ENCODE measurements at places on chromosomes 2 and 18.

GRCh38 chr2:210460322-210461227, 16.0 kb downstream of the LANCL1 start:
- H3K36me3 ChIP-seq = no peaks in the 10 kb centered on the region
- no peaks in the 10 kb centered on the region for H3K4me1 ChIP-seq

- H3K4me3 ChIP-seq = no peak overlapping the region
- no peaks in the 10 kb centered on the region for H3K27me3 ChIP-seq
- DNase-seq = no peak
- H3K27ac ChIP-seq = no peak overlapping the region
- H3K36me3 ChIP-seq = no peaks in the 10 kb centered on the region
- no peaks in the 10 kb centered on the region for H3K4me1 ChIP-seq
Measured at GRCh38 chr2:88680916-88681315, 10.6 kb upstream of the RPIA start.

DNA sequence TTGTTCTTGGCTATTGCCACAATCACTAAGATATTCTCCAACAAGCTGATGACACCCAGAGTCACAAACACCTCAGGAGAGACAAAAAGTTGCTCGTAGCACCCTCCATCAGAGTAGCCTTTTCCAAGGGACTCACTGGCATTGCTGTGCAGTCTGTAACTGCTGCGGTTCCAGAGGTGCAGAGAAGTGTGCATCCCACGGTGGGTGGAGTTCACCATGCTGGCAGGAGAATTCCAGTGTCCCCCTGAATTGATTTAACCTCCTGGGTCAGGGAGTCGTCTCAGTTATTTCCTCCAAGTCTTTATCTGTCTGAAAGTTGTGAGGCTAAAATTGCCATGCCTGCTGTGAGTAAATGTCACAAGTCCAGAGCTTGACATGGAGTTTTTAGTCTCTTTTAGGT, 443 bp downstream of the MC4R start:
- no peaks in the 10 kb centered on the region for H3K27me3 ChIP-seq
- H3K4me3 ChIP-seq = no peak overlapping the region
- no peaks in the 10 kb centered on the region for H3K36me3 ChIP-seq
- no peaks in the 10 kb centered on the region for H3K4me1 ChIP-seq
- DNase-seq = no peak
- H3K27ac ChIP-seq = no peak overlapping the region

DNA sequence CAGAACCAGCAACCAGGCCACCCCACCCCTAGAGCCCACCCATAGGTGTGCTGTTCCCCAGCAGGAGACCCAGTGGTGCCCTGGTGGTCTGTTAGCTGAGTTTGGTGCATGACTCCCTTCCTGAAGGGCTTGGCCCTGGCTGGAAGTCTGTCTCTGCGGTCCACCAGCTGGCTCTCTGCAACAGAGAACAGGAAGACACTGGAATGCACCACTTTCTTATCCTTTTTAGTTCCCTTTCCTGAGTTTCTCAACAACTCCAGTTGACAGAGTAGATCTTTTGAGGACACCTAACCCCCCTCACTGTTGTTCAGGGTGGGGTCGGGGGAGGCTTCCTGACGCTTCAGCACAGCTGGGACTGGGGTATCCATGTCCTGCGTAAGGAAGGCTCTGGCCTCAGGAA, 11.9 kb upstream of the RPL37A start:
- no peaks in the 10 kb centered on the region for H3K4me1 ChIP-seq
- H3K27me3 ChIP-seq = no peaks in the 10 kb centered on the region
- no peak overlapping the region for H3K27ac ChIP-seq
- H3K36me3 ChIP-seq = no peaks in the 10 kb centered on the region
- no peak overlapping the region for H3K4me3 ChIP-seq

DNA sequence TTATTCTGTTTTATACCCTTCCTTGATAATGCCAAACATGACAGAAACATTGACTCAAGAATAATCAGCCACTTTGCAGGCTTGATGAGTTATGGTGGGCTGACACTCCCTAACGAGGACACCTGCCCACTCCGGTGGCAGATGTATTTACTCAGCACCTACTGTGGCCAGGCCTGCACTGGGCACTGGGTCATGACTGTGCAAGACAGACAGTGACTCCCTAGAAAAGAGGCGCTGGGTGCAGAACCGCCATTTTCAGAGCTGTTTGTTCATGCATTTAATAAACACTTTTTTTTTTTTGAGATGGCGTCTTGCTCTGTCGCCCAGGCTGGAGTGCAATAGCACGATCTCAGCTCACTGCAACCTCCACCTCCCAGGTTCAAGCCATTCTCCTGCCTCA, 32.5 kb downstream of the SNED1 start:
- no peak overlapping the region for H3K27ac ChIP-seq
- H3K36me3 ChIP-seq = no peaks in the 10 kb centered on the region
- peaks cover 7% of the 10 kb centered on the region for H3K27me3 ChIP-seq

DNA sequence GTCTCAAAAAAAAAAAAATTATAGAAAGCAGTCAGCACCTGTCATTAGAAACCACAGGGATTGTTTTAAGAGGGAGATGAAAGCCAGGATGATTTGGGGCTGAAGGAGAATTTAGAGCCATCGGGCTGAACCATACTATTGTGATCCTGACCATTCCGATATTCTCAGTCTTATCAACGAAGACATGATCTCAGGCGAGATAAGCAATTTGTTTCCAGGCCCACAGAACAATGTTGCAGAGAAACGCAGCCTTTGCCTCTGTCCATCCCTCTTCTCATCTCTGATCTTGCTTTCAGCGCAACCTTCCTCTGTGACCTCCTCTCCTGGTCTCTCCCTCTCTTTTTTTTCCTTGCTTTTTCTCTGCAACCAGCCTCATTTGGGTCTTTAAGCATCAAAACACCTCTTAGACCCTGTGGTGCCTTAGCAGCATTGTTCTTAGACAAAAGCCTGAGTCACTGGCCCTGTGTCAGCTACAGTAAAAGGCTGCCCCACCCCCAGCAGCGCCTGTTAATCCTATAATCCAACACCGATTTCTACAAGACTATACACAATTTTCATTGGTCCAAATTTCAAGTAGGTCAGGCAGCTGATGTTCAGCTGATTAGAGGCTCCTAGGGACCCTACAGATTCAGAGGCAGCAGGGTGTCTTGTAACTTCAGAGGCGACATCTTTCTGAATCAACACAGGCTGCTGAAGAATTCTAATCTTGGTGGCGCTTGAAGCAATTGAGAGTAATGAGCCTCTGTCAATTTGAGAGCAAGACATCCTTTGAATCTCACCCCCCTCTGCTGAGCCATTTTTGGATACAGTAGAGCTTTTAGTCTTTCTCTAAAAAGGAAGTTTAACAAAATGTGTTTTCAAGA, 206.0 kb downstream of the NCK2 start:
- H3K36me3 ChIP-seq = no peaks in the 10 kb centered on the region
- peak; percentile 19 for DNase-seq
- H3K4me3 ChIP-seq = no peak overlapping the region
- no peak overlapping the region for H3K27ac ChIP-seq

DNA sequence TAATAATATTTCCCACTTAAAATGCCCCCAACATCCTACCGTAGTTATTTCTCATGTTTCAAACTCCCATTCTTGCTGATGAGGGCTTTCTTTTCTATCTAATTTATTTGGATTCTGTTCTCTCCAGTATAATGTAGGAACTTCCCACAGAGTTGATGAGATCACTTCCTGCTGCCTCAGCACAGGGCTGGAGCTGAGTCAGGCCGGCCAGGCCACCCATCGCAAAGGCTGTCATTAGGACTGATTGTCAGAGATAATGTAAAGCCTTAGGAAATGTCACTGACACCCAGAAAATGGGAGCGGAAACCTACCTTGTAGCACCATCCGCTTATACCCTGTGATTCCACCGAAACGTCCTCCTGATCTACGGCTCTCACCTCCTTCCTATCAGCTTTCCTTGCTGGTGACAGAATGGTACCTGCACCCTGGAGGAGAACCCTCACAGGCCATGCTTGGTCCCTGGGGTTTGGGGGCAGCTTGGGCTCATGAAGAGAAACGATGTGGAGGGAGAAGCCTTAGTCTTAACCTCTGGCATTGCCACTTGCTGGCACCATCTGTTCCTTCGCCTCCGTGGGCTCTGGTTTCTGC, 672.8 kb upstream of the ID2 start:
- no peaks in the 10 kb centered on the region for H3K36me3 ChIP-seq
- DNase-seq = no peak
- H3K27me3 ChIP-seq = no peaks in the 10 kb centered on the region
- H3K4me3 ChIP-seq = no peak overlapping the region

DNA sequence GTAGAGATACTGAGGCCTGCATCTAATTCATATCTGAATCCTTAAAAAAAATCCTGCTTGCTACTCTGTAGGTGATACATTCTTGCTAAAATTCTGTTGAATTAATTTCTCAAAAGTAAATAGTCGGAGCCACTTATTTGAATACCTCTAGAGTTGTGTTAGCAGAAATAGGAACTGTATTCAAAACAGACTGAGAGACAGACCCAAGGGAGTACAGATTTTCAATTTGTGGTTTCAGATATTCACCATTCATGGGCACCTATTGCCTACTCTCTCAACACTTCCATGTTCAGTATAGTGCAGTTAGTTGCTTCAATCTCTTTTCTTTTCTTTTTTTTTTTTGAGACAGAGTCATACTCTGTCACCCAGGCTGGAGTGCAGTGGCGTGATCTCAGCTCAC, 46.6 kb upstream of the CTLA4 start:
- peaks cover 3% of the 10 kb centered on the region for H3K27me3 ChIP-seq
- no peaks in the 10 kb centered on the region for H3K4me1 ChIP-seq
- no peaks in the 10 kb centered on the region for H3K36me3 ChIP-seq
- no peak overlapping the region for H3K4me3 ChIP-seq

DNA sequence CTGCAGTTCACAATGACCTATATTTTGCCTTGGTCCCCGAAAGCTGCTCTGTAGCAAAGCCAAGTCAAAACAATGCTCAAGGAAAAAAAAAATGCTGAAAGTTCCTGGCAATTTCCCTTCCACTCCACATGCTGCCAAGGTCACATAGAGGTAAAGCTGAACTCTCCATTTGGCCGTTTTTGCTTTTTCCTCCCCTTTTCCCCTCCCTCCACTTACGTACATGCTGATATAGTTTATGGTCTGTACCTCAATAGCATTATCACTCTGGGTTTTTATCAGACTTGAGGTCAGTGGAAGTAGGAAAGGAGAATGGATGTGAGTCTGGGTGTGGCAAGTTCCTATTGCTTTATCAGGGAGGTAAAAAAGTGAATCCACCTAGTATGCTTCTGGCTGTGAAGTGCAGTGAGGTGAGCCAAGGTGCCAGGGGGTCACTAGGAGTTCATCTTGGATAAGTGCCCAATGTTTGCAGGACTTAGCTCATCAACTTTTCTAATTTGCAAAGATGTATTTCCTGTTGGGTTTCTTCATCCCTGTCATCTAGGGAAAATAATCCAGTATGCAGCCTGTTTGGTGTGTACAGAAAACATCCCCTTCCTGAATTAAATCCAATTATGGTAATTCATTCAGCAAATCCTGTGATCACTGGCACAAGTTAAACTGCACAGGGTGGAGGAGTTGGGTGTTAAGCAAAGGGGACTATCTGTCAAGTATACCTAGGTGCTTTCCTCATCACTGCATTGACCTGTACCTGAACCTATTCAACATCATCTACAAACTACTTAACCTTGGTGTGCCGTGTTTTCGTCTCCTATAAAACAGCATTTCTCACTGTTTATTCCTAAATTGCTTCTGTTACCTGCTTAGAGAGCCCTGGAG, 124.3 kb upstream of the CYP26B1 start:
- H3K27me3 ChIP-seq = no peaks in the 10 kb centered on the region
- H3K4me3 ChIP-seq = no peak overlapping the region
- peaks cover 30% of the 10 kb centered on the region for H3K4me1 ChIP-seq
- H3K27ac ChIP-seq = no peak overlapping the region

- H3K27ac ChIP-seq = no peak overlapping the region
- H3K4me1 ChIP-seq = no peaks in the 10 kb centered on the region
- no peaks in the 10 kb centered on the region for H3K36me3 ChIP-seq
- no peak for DNase-seq
- H3K27me3 ChIP-seq = no peaks in the 10 kb centered on the region
Measured at GRCh38 chr2:169081551-169081950, 12.2 kb downstream of the DHRS9 start.

DNA sequence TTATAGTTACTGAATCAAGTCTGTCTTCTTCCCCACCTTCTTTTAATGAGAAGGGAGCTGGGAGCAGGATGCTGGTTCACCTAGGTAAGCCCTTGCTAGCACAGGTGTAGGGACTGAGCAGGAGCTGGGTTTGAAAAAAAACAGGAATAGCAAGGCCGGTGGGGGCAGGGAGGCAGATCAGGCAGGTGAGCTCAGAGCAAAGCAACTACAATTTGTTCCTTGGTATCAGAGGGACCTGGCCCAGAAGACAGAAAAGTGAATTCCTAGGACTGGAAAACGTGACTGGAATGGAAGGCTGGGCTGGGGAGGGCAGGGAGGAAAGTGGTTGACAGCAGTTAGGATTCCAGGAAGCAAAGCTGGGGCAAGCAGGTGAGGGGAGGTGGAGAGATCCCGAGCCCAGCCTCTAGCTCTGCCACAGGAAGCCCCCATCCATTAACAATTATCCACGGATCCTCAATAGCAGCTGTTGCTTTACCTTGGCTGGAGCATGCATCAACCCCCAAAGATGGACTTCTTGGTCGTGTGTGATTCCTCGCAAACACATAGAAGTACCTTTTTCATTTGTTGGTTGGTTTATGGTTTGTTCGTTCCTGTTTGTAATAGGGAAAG, 118.4 kb downstream of the LNPK start:
- no peaks in the 10 kb centered on the region for H3K36me3 ChIP-seq
- H3K27ac ChIP-seq = no peak overlapping the region
- H3K4me3 ChIP-seq = no peak overlapping the region
- H3K27me3 ChIP-seq = no peaks in the 10 kb centered on the region

GRCh38 chr18:76499637-76500340, 4.7 kb upstream of the ZNF516 start:
- no peak for DNase-seq
- H3K4me1 ChIP-seq = peaks cover 12% of the 10 kb centered on the region
- H3K4me3 ChIP-seq = no peak overlapping the region
- no peak overlapping the region for H3K27ac ChIP-seq
- no peaks in the 10 kb centered on the region for H3K36me3 ChIP-seq

- no peak for DNase-seq
- no peak overlapping the region for H3K4me3 ChIP-seq
- H3K4me1 ChIP-seq = no peaks in the 10 kb centered on the region
- H3K27me3 ChIP-seq = no peaks in the 10 kb centered on the region
- no peaks in the 10 kb centered on the region for H3K36me3 ChIP-seq
Measured at GRCh38 chr2:99600981-99601651, 111.3 kb upstream of the REV1 start.

GRCh38 chr18:76557026-76557575, 62.1 kb upstream of the ZNF516 start:
- DNase-seq = no peak
- no peak overlapping the region for H3K27ac ChIP-seq
- H3K4me1 ChIP-seq = peaks cover 5% of the 10 kb centered on the region
- H3K4me3 ChIP-seq = no peak overlapping the region
- no peaks in the 10 kb centered on the region for H3K27me3 ChIP-seq

- H3K4me1 ChIP-seq = no peaks in the 10 kb centered on the region
- no peak overlapping the region for H3K4me3 ChIP-seq
- no peak overlapping the region for H3K27ac ChIP-seq
Measured at GRCh38 chr2:60424233-60424632, 129.2 kb downstream of the BCL11A start.

Measured in hepatocyte (in vitro differentiated cells).